ENCODE measurements at places on chromosomes 12 and 14.

DNA sequence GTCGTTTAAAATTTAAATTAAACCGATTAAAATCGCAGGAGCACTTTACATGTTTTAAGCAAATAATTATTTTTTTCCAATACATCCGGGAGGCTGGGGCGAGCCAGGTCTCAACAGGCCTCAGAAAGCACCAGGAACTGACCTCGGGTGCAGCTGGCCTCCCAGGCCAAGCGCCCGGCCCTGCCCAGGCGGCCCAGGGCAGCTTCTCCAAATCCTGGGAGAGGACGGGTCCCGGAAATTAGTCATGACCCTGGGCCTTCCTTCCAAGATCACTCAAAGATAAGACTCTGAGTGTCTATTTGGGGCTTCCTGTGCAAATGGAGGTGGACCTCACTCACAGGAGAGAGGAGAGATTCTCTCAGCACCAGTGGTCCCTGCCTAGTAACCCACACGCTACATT lies 177.1 kb downstream of the BCL11B start:
- DNase-seq = no peak

GRCh38 chr14:104724981-104725771 lies 1.1 kb downstream of the ADSS1 start:
- no peak for DNase-seq

- peak; percentile 65 for DNase-seq
Observed at GRCh38 chr14:23478109-23478759, 8.7 kb downstream of the NGDN start.

- no peak for DNase-seq
Observed at GRCh38 chr12:98743362-98743953, 98.4 kb downstream of the APAF1 start.

GRCh38 chr12:39660101-39660500 lies 40.5 kb upstream of the ABCD2 start:
- DNase-seq = no peak

GRCh38 chr12:79085106-79085682 lies 220.6 kb downstream of the SYT1 start:
- DNase-seq = no peak

DNA sequence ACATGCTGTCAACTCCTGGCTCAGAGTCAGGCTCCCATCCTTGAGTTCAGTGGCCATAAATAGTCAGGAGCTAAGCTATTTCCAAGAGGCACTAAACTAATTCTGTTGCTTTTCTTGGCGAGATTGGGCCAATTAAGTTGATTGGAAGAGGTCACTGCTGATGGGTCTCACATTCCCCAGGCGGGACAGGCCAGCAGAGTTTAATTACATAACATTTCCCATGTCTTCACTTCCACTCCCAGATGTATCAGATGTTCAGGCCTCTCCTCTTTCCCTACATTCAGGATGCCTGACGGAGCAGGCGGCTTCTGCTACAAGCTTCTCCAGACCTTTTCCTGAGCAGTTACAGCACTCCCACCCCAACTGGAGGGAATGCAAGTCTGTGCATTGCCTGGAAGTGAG lies 5.3 kb downstream of the NTF3 start:
- DNase-seq = no peak

DNA sequence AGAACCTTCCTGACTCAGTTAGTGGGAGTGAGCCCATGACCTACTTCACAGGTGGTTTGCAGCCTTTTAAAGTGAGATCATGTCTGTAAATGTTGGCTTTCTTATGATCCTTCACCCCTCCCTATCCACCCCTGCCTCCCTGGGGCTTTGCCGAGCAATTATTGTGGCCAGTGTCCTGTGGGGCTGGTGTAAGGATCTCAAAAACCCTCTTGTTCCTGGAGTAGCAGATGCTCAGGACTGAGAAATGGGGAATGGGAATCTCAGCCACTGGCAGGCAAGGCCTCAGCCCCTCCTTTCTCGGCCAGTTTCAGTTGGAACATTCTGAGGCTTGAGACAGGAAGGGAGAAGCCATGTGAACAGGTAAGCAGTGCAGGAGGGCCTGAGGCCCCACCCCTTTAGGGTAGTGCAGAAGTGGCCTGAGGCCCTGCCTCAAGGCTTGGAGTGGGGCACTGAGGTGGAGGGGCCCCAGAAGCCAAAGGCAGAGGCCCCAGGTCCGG lies 53.8 kb downstream of the PLEKHG3 start:
- no peak for DNase-seq

Measured in CD4-positive, alpha-beta T cell treated with Interferon alpha-2 for 1 hour (primary cell).